Epithelial cell of prostate (primary cell): ENCODE measurements at places on chromosomes 6 and 20.

DNA sequence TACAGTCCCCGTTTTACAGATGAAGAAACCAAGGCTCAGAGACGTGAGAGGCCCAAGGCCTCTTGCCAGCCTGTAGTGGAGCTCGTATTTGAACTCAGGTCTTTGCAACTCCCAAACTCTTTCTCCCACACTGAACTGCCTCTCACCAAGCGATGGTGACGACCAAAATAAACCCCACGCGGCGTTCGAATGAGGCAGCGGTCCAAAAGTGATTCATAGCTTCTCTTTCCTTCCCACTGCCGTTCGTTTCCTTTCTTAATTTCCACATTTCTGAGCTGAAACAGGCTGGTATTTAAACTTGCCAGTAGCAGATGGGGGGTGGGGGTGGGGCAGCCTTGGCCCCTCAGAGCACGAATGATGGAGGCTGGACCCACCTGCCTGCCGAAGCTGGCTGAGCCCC is 252.9 kb upstream of the KCNG1 start:
- DNase-seq = no peak

DNA sequence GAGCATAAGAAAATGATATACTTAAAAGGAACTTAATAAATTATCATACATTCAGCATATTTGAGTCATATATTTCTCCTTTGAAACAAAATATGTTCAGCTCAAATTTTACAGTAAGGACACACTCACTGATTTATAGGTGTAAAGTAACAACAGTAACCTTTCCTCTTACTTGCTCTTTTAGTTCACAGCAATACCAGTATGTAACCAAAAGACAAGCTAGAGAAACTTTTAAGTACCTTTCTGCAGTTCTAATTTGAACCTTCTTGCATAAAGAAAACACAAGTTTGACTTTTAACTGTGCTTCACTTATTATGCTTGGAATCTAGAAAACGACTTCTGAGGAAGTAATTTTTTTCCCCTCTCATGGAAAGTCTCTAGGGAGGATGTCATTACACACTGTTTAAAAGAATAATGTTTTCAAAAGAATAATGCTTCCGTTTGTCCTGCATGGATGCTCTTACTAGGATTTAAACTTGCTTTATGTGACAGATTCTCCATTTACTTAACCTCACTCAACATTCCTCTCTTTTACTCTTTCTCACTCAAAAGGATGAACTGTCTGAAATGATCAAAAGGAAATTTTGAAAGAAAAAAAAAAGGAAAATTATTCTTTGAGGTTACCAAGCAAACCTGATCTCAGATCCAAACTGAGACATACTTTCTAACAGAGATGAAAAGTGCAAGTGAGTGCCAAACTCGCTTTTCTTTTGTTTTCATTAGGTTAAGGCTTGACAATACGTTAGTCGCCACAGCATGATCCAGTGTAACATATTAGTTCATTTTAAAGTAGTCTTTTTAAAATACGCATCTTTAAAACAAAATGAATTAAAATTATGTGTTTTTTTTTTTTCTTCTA is 22.4 kb upstream of the CALHM6 start:
- DNase-seq = no peak

- no peak for DNase-seq
Observed at GRCh38 chr6:39879535-39879934, 54.7 kb downstream of the MOCS1 start.

DNA sequence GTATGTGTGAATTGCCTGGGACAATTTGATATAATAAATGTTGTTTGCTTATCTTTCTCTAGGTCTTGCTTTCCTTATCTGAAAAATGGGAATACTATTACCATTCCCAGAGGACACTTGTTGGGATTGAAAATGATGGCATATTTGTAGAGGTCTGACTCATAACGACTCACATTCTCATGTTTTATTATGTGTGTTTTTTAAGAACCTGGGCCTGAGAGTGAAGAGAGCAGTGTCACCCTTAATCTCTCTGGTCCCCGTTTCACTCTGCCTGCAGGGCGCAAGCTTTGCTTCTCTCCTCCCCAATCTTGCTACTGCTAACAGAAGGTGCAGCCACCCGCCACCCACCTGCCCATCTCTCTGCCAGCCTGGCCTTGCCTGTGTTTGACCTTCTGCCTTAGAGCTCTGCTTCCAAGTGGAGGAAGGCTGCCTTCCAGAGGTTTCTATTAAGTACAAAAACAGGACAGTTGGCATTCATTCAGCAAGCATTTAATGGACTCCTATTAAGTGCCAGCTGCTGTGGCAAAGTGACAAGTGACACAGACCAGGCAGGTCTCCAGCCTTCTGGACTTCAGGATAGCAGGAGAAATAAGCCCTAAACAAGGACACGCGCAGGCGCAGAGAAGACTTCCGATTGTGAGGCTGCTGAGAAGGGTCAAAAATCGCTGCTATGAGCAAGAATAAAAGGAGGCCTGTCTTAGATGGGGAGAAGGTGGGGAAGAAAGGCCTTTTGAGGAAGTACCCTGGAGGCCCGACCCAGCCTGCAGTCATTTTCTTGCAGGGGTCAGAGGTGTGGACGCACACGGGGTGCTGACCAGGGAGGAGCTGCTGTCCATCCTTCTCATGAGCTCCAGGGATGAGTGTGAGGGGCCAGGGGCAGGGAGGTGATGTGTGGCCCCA is 112.5 kb downstream of the JPH2 start:
- no peak for DNase-seq

DNA sequence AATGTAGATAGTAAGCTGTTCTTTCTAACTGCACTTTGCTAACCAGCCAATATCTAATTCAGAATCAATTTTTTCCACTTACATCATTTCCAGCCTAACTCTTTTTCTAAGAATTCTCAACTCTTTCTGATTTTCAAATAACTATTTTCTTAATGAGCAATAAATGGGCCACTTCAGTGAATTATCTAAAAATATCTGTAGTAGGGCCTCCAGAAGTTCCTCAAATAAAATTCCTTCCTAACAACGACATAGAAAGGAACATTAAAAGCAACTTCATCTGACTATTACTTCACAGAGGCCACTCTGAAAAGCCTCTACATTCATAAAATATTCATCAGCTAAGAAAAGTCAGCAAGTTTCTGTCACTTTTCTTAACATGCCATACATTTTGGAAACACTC is 4.8 kb downstream of the COL12A1 start:
- DNase-seq = no peak

DNA sequence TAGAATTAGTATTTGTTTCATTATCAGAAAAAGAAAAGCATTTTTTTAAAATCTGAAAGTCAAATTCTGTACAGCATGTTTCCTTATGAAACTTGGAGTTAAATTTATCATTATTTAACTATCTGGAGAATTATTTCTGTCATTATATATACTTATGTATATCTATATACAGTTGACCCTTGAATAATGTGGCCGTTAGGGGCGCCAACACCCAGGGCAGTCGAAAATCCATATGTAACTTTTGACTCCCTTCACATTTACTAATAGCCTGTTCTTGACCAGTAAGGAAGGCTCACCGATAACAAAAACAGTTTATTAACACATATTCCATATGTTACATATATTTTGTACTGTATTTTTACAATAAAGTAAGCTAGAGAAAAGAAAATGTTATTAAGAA is 341.2 kb downstream of the ADGRB3 start:
- no peak for DNase-seq

DNA sequence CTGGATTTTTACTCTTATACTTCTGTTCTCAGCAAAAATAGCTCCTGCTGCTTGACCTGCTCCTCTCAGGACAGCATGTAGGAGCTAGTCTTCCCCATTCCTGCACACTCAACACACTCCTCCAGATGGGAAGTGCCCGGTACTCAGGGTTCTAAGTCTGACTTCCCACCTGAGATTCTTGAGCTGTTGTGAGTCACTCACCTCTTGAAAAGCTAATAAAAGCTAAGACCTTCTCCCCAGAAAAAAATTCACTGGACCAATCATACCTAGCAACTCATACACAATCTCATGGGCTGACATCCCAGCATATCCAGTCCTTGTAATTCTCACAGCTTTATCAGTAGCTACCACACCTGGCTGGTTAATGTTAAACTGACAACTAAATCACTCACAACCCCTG is 53.5 kb downstream of the TRPC4AP start:
- DNase-seq = peak; percentile 57

DNA sequence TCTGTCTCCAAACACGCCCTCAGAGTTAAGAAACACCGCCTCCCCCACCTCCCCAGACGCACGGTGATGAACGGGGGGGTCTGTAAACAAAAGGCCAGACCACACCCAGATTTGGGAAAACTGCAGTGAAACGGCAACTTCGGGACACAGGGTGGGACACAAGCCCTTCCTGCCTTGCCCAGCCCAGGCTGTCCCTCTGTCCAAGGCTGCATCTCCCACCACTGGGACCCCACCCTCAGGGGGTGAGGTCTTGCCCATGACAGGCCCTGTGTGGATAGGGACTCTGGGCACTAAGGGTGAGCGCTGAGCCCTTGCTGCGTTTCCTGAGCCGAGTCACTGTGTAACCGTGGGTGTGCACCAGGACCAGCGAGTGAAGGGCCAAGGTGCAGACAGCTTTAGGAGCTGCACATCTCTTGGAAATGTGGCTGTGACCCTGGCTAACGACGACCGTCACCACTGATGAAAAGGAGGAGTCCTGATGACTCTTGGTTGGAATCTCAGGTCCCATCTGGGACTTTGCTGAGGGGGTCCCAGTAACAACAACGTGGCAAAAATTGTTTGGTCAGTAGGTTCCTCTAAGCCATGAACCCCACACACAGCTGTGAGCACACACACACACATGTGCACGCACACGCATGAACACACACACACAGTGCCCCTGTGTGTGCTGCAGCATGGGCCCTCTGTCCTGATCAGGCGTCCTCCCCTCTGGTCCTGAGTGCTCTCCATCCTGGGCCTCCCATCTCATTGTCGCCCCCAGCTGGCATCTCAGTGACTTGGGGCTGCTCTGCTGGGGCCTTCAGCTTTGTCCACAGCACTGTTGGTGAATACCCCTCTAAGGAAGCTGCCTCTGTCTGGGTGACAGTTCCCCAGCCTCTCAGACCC is 100.6 kb downstream of the RAMACL start:
- DNase-seq = no peak

- DNase-seq = peak; percentile 79
Observed at GRCh38 chr20:31738729-31739549, at the start of gene TPX2. Gene TPX2 (plus strand): TSS chr20:31739290. CDS start chr20:31757477, 18,187 bp downstream.

DNA sequence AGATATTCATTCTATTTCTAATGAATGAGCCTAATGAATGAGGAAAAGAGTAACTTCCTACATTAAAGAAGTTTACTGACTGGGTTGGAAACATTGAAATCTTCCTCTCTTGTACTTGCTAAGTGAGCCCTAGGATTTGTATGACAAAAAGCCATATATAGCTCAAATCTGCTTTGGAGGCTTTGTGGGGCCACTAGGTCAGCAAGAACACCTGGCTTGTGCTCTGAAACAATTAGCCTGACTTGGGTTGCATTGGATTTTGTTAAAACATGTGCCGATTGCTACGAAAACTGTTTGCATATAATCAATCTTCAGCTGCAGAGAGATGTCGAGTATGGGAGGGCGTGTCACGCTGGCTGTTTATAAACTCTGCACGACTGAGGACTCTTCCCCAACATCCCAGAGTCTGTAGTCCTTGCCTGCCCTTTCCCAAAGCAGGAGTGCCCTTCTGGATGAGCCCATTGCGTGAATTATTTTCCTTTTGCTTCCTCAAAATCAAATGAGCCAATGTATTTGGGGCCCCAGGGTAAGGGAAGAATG is 684.8 kb downstream of the DHX35 start:
- no peak for DNase-seq

GRCh38 chr6:39439342-39440038 is 117.0 kb upstream of the KCNK16 start:
- no peak for DNase-seq

- no peak for DNase-seq
Observed at GRCh38 chr6:117345292-117345610, 79.9 kb downstream of the VGLL2 start.

GRCh38 chr6:156821707-156822106 is 44.5 kb downstream of the ARID1B start:
- no peak for DNase-seq

DNA sequence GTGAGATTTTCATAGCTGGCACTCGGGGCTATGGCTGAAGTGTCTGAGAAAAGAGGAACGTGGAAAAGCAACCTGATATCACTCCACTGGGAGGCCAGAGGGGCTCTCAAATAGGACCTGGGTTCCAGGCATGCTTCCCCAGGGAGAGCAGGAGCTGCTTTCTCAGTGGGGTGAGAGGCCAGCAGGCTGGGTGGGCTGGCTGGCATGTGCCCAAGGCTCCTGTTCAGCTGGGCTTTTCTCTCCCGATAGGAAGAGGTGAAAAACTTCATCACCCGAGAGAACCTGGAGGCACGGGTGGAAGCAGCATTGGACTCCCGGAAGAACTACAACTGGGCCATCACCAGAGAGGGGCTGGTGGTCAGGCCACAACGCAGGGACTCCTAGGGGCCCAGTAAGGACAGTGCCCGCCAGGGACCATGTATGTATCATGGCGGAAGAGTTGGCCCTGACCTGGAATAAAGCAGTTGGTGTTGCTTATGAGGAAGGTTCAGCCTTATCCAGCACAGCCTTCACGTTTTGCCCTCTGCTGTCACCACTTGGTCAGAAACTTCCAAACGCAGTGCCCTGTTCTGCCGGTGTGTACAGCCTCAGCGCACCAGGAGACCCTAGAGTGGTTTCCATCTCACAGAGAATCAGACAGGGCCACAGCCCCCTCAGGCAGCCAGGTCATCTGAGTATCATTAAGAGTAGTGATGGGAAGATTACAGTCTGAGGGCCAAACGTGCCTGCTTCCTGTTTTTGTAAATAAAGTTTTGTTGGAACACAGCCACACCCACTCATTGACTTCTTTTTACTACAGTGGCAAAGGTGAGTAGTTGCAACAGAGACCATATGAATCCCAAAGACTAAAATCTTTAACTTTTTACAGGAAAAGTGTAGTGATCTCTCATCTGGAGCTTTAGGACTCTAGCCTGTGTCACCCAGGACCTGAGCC is 1.9 kb downstream of the MRPS26 start:
- no peak for DNase-seq

DNA sequence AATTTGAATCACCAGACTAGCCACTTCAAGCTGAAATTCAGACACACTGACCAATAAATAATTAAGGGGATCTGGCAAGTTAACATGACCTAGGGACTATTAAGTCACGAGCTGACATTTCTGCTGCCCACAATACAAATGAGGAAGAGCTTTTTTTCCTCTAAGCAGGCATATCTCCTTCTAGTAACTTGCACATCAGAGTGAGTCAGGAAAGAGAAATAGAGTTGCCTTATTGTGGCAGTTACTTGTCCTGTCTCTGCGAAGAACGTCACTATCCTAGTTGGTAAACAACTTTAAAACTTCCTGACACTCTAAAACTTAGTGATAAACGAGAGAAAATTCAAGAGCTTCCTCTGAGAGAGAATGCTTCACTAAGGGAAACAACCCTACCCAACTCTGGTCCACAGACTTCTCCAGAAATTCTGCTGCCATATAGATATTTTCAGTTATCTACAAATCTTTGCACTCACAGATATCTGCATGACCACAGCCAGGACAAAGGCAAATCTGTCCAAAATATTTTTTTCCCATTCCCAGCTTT is 4.2 kb downstream of the PLA2G7 start:
- no peak for DNase-seq

- DNase-seq = no peak
Observed at GRCh38 chr6:1729750-1730140, 120.0 kb downstream of the FOXC1 start.
